ENCODE measurements at places on chromosomes 11 and 22. TPM values are rescaled to one million over a fixed set of nuclear protein-coding genes. Genes with fewer than 3 reads are reported as not detected.

KRTAP5-3 gene
- not detected for total RNA-seq

MYO18B gene
- 0.08 TPM for total RNA-seq

EMID1 gene
- total RNA-seq, result 0.42 TPM

CHRM1 gene
- total RNA-seq, result 0.07 TPM

KCNJ1 gene
- not detected for total RNA-seq

TBX10 gene
- not detected for total RNA-seq

RAB3IL1 gene
- total RNA-seq, result 17.9 TPM

CABP7 gene
- total RNA-seq, result 0.17 TPM

CHRNA10 gene
- total RNA-seq, result 1.1 TPM

ARL14EP gene
- total RNA-seq, result 14.7 TPM

SUSD2 gene
- 67.6 TPM for total RNA-seq

HNRNPUL2 gene
- total RNA-seq, result 40.1 TPM

DDI1 gene
- not detected for total RNA-seq

ATXN10 gene
- total RNA-seq, result 83.8 TPM

APOL5 gene
- not detected for total RNA-seq

GGT1 gene
- 97.2 TPM for total RNA-seq

PPFIBP2 gene
- total RNA-seq, result 8.8 TPM

CCDC87 gene
- total RNA-seq, result 0.52 TPM

LRRC32 gene
- 0.22 TPM for total RNA-seq

RTN4RL2 gene
- total RNA-seq, result 90.3 TPM

MMP11 gene
- 0.21 TPM for total RNA-seq

DNAJB7 gene
- not detected for total RNA-seq

NFRKB gene
- 12.6 TPM for total RNA-seq

SHANK3 gene
- 4.4 TPM for total RNA-seq

NPTXR gene
- total RNA-seq, result 7.9 TPM

MPEG1 gene
- total RNA-seq, result not detected

MMP12 gene
- 0.08 TPM for total RNA-seq

ADORA2A gene
- 0.92 TPM for total RNA-seq

ROM1 gene
- total RNA-seq, result 3.6 TPM

LSP1 gene
- total RNA-seq, result 1.7 TPM

RBFOX2 gene
- 25.5 TPM for total RNA-seq

NLRX1 gene
- total RNA-seq, result 10.9 TPM

CNIH2 gene
- total RNA-seq, result 2.1 TPM

SNRPD3 gene
- 245 TPM for total RNA-seq

PLEKHB1 gene
- 0.63 TPM for total RNA-seq

TMEM45B gene
- 0.07 TPM for total RNA-seq

CEND1 gene
- 2.1 TPM for total RNA-seq

CLMP gene
- 25.5 TPM for total RNA-seq

OR51B4 gene
- not detected for total RNA-seq

SCARF2 gene
- 1.1 TPM for total RNA-seq

RAG2 gene
- not detected for total RNA-seq

F2 gene
- 3.1 TPM for total RNA-seq

ASPHD2 gene
- total RNA-seq, result 1.2 TPM

OR52E8 gene
- total RNA-seq, result not detected

CCDC83 gene
- not detected for total RNA-seq

MMP20 gene
- not detected for total RNA-seq

RCOR2 gene
- 1.2 TPM for total RNA-seq

FREY1 gene
- total RNA-seq, result 0.46 TPM

AGBL2 gene
- 1.0 TPM for total RNA-seq

MAFF gene
- 29.9 TPM for total RNA-seq

XRCC6 gene
- total RNA-seq, result 333 TPM

CASTOR1 gene
- total RNA-seq, result 6.6 TPM

All from A549 treated with AZD2906 at 1 μM for 4 hours (cell line).